ENCODE measurements at places on chromosomes 7 and 10.

DNA sequence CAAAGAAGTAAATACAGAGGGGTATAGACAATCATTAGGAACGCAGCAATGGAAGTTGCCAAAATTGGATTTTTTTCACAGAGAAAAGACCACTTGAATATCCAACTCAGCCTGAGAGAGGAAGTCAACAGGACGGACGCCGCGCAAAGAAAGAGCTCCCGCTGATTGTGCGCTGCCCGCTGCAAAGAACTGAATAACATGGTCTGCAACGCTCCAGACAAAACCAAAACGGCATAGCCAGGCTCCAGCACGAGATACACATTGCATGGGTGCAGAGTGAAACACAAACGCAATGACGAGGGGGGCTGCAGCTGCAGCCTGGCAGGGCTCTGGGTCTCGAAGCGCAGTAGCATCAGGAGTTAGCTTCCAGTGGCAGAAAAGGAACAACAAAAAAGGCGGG is 113.9 kb upstream of the MGMT start:
- DNase-seq, result no peak

DNA sequence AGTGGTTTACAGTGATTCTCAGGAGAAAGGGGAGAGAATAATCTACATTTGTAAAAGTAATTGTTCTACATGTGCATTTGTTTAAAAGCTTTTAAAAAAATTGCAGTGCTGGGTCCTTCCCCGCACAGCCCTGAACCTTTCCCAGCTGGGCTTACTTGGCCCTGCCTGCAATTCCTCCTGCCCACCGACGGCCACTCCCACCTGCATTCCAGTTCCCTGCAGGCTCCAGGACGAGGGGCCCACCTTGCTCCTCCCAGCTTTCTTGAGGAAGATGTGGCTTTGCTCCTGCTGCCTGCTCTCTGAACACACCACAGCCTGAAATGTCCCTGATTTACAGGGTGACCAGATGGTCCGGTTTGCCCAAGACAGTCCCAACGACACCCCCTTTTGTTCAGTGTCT is 222.7 kb downstream of the PRPF18 start:
- DNase-seq, result peak; percentile 57

- no peak for DNase-seq
These were observed 8.5 kb downstream of the ITPRIP start for GRCh38 chr10:104329735-104330134.

DNA sequence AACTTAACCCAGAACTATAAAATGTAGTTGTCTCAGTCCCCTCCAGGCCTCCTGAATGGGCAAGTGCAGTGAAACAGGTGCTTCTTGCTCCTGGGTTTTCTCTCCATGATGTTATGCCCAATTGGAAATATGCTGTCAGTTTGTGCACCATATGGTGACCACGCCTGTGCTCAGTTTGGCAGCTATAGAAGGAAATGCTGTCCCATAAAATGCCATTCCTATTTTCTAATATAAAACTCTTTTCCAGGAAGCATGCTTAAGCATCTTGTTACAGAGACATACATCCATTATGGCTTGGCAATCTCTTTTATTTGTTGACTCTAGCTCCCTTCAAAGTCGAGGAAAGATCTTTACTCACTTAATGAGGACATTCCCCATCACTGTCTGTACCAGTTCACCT is 45.2 kb downstream of the FGFBP3 start:
- no peak for DNase-seq

- peak; percentile 18 for DNase-seq
These were observed 462.2 kb downstream of the AUTS2 start for GRCh38 chr7:70060298-70061068.

DNA sequence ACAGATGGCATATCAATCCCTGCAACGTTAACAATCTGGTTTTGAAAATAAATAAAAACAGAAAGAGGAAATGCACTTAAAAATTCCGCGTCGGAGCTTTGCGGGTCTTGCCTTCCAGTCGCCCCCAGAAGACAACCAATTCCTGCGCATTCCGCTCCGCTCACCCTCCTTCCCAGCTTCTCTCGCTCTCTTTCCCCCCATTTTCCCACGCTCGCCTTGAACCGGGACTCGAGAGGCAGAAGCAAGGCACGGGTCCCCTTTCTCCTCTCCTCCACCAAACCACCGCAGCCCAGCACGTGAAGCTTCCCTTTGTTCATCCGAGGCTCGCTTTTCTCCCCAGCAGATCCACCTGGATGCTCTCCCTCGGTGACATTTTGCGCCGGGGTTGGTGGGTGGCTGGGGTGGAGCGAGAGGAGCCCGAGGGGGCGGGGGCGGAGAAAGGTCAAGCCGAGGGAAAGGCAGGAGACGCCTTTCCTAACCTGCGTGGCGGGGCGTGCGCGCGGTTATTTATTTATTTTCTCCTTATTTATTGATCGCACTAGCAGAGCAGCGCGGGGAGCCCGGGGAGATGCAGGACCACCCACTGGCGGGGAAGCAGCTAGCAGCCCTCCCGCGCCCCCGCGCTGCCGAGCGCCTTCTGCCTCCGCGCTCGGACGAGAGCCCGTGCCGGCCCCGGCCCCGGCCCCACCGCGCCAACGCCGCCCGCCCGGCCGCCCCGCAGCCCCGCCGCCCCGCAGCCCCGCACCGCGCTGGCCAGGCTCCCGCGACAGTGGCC is at the start of gene KCND2:
TSS of gene KCND2 (plus strand) at position 475 of the 775 bp plus-strand sequence.
- no peak for DNase-seq

DNA sequence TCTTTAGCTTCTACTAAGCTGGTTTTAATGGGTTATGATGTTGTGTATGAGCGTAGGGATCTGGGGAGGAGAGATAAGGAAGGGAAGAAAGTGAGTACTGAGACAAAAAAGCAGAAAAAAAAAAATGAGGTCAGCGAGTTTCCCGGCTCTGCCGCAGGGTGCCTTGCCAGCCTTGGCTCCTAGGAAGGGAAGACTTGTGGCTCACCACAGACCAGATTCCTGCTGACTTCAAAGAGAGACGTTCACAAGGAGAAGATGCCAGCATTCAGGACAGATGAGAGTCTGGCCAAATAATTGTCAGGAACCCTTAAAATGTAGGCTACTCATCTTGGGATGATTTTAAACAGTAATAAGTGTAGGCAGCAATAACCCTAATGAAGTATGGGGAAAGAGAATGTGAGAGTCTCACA is 11.4 kb upstream of the FAS start:
- DNase-seq, result no peak

- DNase-seq, result no peak
These were observed 173.9 kb downstream of the PPP1R17 start for GRCh38 chr7:31860925-31861324.

DNA sequence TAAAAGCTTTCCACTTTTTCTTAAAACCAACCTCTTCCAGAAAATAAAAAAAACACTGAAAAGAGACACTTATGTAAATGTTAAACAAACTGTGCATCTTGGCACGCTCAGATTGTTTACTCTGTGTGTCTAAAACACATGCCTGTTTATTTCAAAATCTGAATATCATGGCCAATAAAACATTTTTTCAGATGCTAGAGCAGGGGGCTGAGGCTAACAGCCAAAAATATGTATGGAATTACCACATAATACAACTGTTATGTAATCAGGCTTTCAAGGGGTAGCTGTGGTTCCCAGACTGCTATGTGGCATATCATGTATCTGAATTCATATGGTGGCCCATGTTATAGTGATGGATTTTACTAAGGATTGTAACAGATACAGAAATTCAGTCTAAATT is 130.4 kb downstream of the HIBADH start:
- no peak for DNase-seq

Measured in iPS DF 6.9 (cell line).